ENCODE measurements at places on chromosomes 4 and X.

DNA sequence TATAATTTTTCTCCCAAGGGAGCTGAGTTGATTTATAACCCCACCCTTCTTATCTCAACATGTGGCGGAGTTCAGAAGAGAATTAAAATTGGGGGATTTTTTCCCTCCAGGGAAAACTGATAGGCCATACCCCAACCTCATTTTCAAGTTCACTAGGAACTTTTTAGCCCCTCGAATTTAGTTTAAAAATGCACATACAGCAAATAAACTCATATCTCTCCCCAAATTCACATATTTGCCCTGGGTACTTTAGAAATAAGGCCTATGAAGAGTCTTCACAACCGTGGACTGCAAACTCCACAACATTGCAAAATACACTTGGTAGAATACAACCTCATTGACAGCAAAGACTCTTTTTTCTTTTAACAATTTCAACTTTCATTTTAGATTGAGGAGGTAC is 206.7 kb upstream of the LEF1 start:
- DNase-seq, result no peak

- no peak for DNase-seq
Measured at GRCh38 chr4:163404080-163404479, 60.4 kb downstream of the NPY5R start.

GRCh38 chr4:94852616-94853015 is 94.9 kb downstream of the BMPR1B start:
- no peak for DNase-seq

DNA sequence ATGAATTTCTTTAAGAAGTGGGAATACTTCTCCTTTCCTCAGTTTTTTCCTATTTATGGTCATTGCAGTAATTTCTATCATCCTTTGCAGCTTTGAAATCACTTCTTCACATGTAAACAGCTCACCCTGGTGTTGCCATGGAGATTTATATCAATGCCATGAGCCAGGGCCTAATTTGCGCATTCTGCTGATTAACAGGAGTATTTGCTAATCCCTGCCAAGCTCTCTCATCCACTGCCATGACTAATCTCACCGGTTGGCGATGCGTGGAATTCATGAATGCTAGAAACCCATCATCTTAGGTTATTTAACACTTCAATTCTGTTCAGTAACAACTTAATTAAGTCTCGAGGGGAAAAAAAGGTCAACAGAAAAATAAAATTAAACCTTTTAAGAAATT is 11.8 kb upstream of the FGF13 start:
- DNase-seq, result no peak

GRCh38 chr4:142528433-142528832 is 317.7 kb downstream of the INPP4B start:
- DNase-seq, result no peak

GRCh38 chr4:37338972-37339371 is 94.4 kb downstream of the NWD2 start:
- no peak for DNase-seq

DNA sequence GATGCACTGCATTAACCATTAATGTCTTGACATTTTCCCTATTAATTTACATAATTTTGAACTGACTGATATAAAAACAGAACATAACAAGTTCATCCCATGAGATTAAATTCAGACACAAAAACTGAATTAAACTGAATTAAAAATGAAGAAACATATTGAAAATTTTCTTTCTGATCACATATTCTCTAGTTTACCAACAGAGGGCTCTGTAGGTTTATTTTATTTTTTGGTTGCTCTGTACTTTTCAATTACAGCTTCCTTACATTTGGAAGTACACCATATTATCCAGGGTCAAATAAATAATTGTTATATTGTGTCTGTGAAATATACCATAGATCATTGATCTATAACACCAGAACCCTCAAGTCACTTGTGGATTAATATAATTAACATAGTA is 27.3 kb upstream of the CT83 start:
- DNase-seq, result no peak

Data from cerebellar cortex (tissue), 1 donor.